ENCODE measurements at places on chromosomes 1 and 21. TPM values are rescaled to one million over a fixed set of nuclear protein-coding genes. Genes with fewer than 3 reads are reported as not detected.

The LYST gene
- total RNA-seq, result 12.5 TPM

DNA sequence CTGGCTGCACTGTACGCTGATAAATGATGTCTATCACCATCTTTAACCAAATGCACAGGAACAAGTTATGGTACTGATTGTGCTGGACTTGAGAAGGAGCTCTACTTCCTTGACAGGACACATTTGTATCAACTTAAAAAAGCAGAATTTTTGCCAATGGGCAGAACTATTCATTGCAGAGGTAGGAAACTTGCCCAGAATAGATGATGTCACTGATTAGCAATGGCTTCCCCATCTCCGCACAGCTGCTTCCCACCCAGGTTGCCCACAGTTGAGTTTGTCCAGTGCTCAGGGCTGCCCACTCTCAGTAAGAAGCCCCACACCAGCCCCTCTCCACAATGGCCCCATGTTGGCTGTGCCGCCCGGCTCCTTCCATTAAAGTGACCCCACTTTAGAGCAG is 33.4 kb downstream of the CAPN2 start:
- peak; percentile 68 for DNase-seq
- H3K27ac ChIP-seq, result peak overlapping the region; percentile 13
- no peaks in the 10 kb centered on the region for H3K27me3 ChIP-seq
- peaks cover 49% of the 10 kb centered on the region for H3K4me1 ChIP-seq
- peaks cover 47% of the 10 kb centered on the region for H3K36me3 ChIP-seq
- H3K4me3 ChIP-seq, result no peak overlapping the region

The NUP210L gene
- total RNA-seq, result not detected

The OPN3 gene
- 12.0 TPM for total RNA-seq

Data from astrocyte (in vitro differentiated cells and primary cell).